Mesendoderm (in vitro differentiated cells): ENCODE measurements at places on chromosomes 7 and 10.

GRCh38 chr7:131188367-131189339 lies 139.0 kb upstream of the MKLN1 start:
- no peak overlapping the region for H3K27ac ChIP-seq
- peaks cover 8% of the 10 kb centered on the region for H3K4me1 ChIP-seq
- no peak overlapping the region for H3K4me3 ChIP-seq
- H3K36me3 ChIP-seq = no peaks in the 10 kb centered on the region
- no peaks in the 10 kb centered on the region for H3K27me3 ChIP-seq

- DNase-seq = peak; percentile 51
- no peak overlapping the region for H3K4me3 ChIP-seq
- no peaks in the 10 kb centered on the region for H3K4me1 ChIP-seq
- H3K36me3 ChIP-seq = no peaks in the 10 kb centered on the region
- H3K27me3 ChIP-seq = no peaks in the 10 kb centered on the region
These were observed 3.4 kb upstream of the PNPLA8 start for GRCh38 chr7:108529341-108529740.

DNA sequence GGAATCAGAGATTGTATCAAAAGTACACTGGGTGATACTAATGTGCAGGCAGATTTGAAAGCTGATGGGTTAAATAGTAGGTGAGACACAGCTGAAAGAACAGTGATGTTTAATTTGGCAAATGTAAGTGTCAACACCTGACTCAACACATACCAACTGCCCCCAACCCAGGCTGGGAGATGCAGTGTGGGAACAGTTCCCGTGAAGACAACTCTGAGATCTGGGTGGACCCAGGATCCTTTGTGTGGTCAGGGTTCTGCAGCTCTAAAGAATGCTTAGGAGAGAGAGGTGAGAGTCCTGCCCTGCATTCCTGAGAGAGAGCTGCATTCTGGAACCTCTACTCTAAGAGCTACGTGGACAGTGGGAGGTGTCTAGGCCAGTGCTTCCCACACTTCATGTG lies 479.7 kb downstream of the RPS24 start:
- H3K27me3 ChIP-seq = no peaks in the 10 kb centered on the region
- peak; percentile 58 for DNase-seq
- H3K4me3 ChIP-seq = no peak overlapping the region
- H3K27ac ChIP-seq = no peak overlapping the region
- no peaks in the 10 kb centered on the region for H3K4me1 ChIP-seq

DNA sequence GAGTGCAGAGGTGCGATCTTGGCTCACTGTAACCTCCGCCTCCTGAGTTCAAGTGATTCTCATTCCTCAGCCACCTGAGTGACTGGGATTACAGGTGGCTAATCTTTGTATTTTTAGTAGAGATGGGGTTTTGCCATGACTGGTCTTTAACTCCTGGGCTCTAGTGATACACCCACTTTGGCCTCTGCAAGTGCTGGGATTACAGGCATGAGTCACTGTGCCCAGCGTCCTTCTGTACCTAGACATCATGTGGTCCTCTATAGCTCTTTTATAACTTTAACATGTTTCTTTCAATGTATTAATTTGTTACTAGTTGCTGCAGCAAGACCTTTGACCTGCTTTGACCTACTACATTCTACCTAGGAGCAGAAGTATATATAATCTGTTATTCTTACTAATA lies 38.7 kb upstream of the BICC1 start:
- H3K27ac ChIP-seq = no peak overlapping the region
- H3K4me3 ChIP-seq = no peak overlapping the region
- no peaks in the 10 kb centered on the region for H3K27me3 ChIP-seq
- no peaks in the 10 kb centered on the region for H3K4me1 ChIP-seq

GRCh38 chr7:156224833-156225225 lies 412.6 kb upstream of the SHH start:
- no peak overlapping the region for H3K27ac ChIP-seq
- H3K4me3 ChIP-seq = no peak overlapping the region
- H3K36me3 ChIP-seq = no peaks in the 10 kb centered on the region
- H3K4me1 ChIP-seq = no peaks in the 10 kb centered on the region

DNA sequence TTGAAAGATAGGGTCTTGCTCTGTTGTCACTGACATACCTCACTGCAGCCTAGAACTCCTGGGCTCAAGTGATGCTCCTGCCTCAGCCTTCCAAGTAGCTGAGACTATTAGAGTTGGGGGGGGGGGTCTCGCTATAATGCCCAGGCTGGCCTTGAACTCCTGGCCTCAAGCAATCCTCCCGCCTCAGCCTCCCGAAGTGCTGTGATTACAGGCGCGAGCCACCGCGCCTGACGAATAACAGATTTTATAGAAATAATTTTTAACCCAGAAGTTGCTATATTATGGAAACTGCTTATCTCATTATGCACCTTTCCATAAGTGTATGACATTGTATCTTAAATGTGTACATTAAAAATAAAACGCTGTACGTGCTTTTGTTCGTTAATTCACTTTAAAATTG lies 846 bp downstream of the ANKRD26 start:
- no peak overlapping the region for H3K27ac ChIP-seq
- H3K4me1 ChIP-seq = peaks cover 2% of the 10 kb centered on the region
- peak overlapping the region; percentile 89 for H3K4me3 ChIP-seq
- no peaks in the 10 kb centered on the region for H3K27me3 ChIP-seq

DNA sequence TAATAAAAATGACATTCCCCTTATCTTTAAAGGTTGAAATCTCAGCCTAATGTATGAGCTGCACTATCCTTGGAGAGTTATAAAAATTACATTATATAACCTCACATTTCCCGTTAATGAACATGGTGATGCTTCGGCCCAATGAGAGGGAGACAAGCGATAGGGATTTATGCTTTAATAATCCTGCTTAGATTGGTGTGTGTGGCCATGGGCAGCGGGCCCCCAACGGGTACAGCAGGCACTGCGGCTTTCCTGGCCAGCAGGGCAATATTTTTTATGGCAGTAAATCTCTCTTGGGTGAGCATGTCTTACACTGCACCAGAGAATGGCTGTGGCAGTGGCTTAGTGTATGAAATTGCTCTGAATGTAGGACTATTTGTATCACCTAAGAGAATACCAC lies 246.3 kb downstream of the GFRA1 start:
- no peaks in the 10 kb centered on the region for H3K27me3 ChIP-seq
- H3K27ac ChIP-seq = no peak overlapping the region
- H3K36me3 ChIP-seq = no peaks in the 10 kb centered on the region
- DNase-seq = no peak
- H3K4me3 ChIP-seq = no peak overlapping the region
- no peaks in the 10 kb centered on the region for H3K4me1 ChIP-seq

- no peak for DNase-seq
- H3K4me3 ChIP-seq = no peak overlapping the region
These were observed 29.3 kb upstream of the TTYH3 start for GRCh38 chr7:2602406-2603043.

- H3K4me1 ChIP-seq = no peaks in the 10 kb centered on the region
- no peak for DNase-seq
- no peaks in the 10 kb centered on the region for H3K36me3 ChIP-seq
- H3K27ac ChIP-seq = no peak overlapping the region
- H3K27me3 ChIP-seq = no peaks in the 10 kb centered on the region
These were observed 145.6 kb upstream of the ZNF32 start for GRCh38 chr10:43794181-43794815.

DNA sequence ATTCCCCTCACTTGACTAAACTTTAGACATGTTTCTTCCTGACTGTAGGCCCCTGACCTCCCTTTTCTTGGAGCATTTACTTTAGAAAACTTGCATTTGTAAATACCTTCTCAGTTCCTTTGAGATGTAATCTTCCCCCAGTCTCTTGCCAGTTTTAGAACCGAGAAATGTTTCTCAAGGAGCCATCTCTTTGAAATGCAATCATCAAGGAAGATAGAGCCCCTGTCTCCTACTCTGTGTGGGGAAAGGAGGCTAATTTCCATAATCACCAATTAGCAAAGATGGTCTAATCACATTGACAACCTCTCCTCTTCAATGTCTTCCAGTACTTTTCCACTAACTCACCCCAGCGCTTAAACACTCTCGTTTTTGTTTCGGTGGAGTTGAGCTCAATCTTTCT lies 70.0 kb upstream of the SMIM30 start:
- no peak overlapping the region for H3K27ac ChIP-seq
- peaks cover 3% of the 10 kb centered on the region for H3K4me1 ChIP-seq
- H3K27me3 ChIP-seq = no peaks in the 10 kb centered on the region
- no peak overlapping the region for H3K4me3 ChIP-seq
- H3K36me3 ChIP-seq = no peaks in the 10 kb centered on the region

DNA sequence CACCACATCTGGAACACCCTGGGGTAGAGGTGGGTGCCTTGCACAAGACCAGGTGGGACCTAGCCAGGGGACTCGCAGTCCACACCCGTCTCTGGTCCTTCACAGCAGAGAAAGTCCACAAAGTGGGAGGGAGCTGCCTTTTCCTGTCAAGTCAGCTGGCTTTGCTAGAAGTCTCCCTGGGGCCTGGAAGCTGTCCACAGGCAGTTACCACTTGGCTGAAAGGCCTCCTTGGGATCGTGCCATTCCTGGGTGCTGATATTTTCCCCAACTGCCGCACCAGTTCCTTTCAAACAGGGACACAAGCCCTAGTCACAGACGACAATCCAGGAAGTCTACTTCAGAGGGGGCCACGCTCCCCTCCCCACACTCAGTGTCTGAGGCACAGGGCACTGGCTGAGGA lies 75.4 kb downstream of the AFAP1L2 start:
- H3K27me3 ChIP-seq = no peaks in the 10 kb centered on the region
- no peaks in the 10 kb centered on the region for H3K4me1 ChIP-seq
- DNase-seq = no peak
- H3K36me3 ChIP-seq = no peaks in the 10 kb centered on the region

GRCh38 chr7:17680943-17681351 lies 259.3 kb downstream of the SNX13 start:
- H3K27me3 ChIP-seq = no peaks in the 10 kb centered on the region
- H3K27ac ChIP-seq = no peak overlapping the region
- DNase-seq = no peak
- H3K4me1 ChIP-seq = peaks cover 3% of the 10 kb centered on the region

GRCh38 chr7:50851891-50852290 lies 69.2 kb upstream of the GRB10 start:
- no peaks in the 10 kb centered on the region for H3K36me3 ChIP-seq
- no peak overlapping the region for H3K27ac ChIP-seq
- no peaks in the 10 kb centered on the region for H3K27me3 ChIP-seq
- no peak for DNase-seq
- H3K4me3 ChIP-seq = no peak overlapping the region

DNA sequence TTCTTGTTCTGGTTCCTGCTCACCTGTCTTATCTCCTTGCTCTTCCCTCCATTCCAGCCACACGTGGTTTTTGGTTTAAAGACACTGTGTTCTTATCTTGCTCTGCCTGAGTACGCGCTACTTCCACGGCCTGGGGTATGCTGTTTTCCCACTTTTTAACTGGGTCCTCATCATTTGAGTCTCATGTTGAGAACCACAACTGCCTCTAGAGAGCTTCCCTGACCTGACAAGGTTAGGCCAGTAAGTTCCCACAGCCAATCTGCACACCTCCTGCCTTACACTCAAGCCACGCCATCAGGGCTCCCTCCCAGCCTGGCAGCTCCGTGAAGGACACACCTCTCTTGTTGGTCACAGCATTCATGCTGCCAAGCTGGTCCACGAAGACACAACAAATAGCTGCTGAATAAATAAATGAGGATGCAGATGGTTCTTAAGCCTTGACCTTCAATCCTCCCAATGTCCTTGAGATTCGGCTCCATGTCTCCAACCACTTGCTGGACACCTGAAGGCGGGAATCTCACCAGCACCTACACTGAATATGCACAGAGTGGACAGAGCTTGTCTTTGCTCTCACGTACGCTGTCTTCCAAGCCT lies 201.7 kb upstream of the KLF14 start:
- peak; percentile 47 for DNase-seq
- H3K27me3 ChIP-seq = no peaks in the 10 kb centered on the region
- no peak overlapping the region for H3K4me3 ChIP-seq
- no peaks in the 10 kb centered on the region for H3K4me1 ChIP-seq
- no peak overlapping the region for H3K27ac ChIP-seq

DNA sequence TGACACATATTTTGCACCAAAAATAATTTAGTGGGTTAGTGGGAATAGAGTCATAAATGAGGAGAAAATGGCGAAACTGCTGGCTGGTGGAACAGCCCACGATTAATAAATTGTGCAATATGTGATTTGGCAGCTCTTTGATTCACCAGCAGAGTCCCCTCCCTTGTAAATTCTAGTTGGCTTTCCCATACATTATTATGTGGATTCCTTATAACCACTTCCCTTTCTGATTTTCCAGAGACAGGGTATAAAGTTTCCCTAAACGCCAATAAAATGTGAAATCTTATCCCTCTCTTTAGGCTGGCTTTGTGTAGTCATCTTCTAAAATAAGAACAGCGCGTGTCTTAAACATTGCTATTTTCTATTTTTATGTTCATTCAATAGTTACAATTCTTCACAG lies 149.4 kb upstream of the FERD3L start:
- H3K36me3 ChIP-seq = no peaks in the 10 kb centered on the region
- H3K27me3 ChIP-seq = no peaks in the 10 kb centered on the region
- H3K4me3 ChIP-seq = no peak overlapping the region
- no peak for DNase-seq

GRCh38 chr10:90997670-90998069 lies 76.8 kb upstream of the ANKRD1 start:
- no peaks in the 10 kb centered on the region for H3K4me1 ChIP-seq
- no peak for DNase-seq
- H3K27me3 ChIP-seq = no peaks in the 10 kb centered on the region
- no peaks in the 10 kb centered on the region for H3K36me3 ChIP-seq
- no peak overlapping the region for H3K4me3 ChIP-seq

- H3K36me3 ChIP-seq = no peaks in the 10 kb centered on the region
- peaks cover 4% of the 10 kb centered on the region for H3K4me1 ChIP-seq
- no peak overlapping the region for H3K4me3 ChIP-seq
- no peaks in the 10 kb centered on the region for H3K27me3 ChIP-seq
These were observed 90.6 kb upstream of the OIT3 start for GRCh38 chr10:72802763-72803505.

- H3K36me3 ChIP-seq = no peaks in the 10 kb centered on the region
- H3K4me1 ChIP-seq = no peaks in the 10 kb centered on the region
- DNase-seq = no peak
- H3K27me3 ChIP-seq = no peaks in the 10 kb centered on the region
- no peak overlapping the region for H3K4me3 ChIP-seq
These were observed 100.6 kb upstream of the HABP2 start for GRCh38 chr10:113452146-113452845.

DNA sequence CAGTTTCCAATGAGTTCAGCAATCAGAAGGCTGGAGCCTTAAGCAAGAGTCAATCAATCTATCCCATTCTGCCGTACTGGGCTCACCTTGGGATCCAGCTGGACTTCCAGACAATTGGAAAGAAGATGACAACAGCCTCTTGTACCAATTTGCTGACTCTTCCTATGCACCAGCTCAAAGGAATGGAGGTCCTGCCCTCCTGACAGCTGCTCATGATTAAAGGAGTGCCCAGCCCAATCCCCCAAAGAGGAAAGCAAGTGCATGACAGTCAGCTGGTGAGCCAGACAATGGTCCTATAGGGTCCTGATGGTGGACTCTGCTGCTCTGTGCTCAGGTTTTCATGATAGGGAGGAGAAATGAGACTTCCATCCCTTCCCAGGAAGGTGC lies 25.1 kb downstream of the VSTM4 start:
- H3K27me3 ChIP-seq = no peaks in the 10 kb centered on the region
- no peak overlapping the region for H3K4me3 ChIP-seq
- no peak for DNase-seq
- no peak overlapping the region for H3K27ac ChIP-seq
- H3K4me1 ChIP-seq = no peaks in the 10 kb centered on the region

- DNase-seq = no peak
- no peaks in the 10 kb centered on the region for H3K4me1 ChIP-seq
- H3K27me3 ChIP-seq = no peaks in the 10 kb centered on the region
- no peaks in the 10 kb centered on the region for H3K36me3 ChIP-seq
- no peak overlapping the region for H3K4me3 ChIP-seq
These were observed 352.4 kb upstream of the POM121L12 start for GRCh38 chr7:52682993-52683392.
